ENCODE measurements at places on chromosomes 12 and 14. TPM values are rescaled to one million over a fixed set of nuclear protein-coding genes. Genes with fewer than 3 reads are reported as not detected.

TOMM20L gene
- total RNA-seq: not detected

MYL2 gene
- total RNA-seq: 140 TPM

CLEC6A gene
- under 0.01 TPM for total RNA-seq

LRP1-AS gene
- 1.0 TPM for total RNA-seq

SIRT4 gene
- 3.7 TPM for total RNA-seq

PROX2 gene
- total RNA-seq: not detected

TXNDC16 gene
- 7.3 TPM for total RNA-seq

GTF2H3 gene
- total RNA-seq: 14.6 TPM

TAS2R9 gene
- 0.52 TPM for total RNA-seq

SALL2 gene
- total RNA-seq: 5.2 TPM

NFE2 gene
- total RNA-seq: 5.2 TPM

USP44 gene
- total RNA-seq: 1.0 TPM

DCP1B gene
- total RNA-seq: 3.7 TPM

GPR84 gene
- total RNA-seq: not detected

SPX gene
- 7.8 TPM for total RNA-seq

LLPH gene
- 2.6 TPM for total RNA-seq

NOXRED1 gene
- 0.52 TPM for total RNA-seq

P2RX2 gene
- not detected for total RNA-seq

IL22 gene
- not detected for total RNA-seq

DEGS2 gene
- 0.52 TPM for total RNA-seq

RNF212B gene
- total RNA-seq: not detected

CIROP gene
- total RNA-seq: not detected

NEK9 gene
- total RNA-seq: 59.0 TPM

BCL11B gene
- total RNA-seq: 1.0 TPM

KMT2D gene
- 26.1 TPM for total RNA-seq

MMP17 gene
- 6.3 TPM for total RNA-seq

MYH6 gene
- total RNA-seq: 2.1 TPM

CEBPE gene
- under 0.01 TPM for total RNA-seq

GNB3 gene
- total RNA-seq: 3.7 TPM

SPTB gene
- 312 TPM for total RNA-seq

NRXN3 gene
- total RNA-seq: 0.52 TPM

RHOJ gene
- 7.3 TPM for total RNA-seq

RDH16 gene
- 0.52 TPM for total RNA-seq

ERP27 gene
- not detected for total RNA-seq

LYZ gene
- 34.4 TPM for total RNA-seq

STK38L gene
- 17.2 TPM for total RNA-seq

WDR20 gene
- total RNA-seq: 26.1 TPM

COCH gene
- total RNA-seq: 3.1 TPM

MORN3 gene
- total RNA-seq: under 0.01 TPM

PARPBP gene
- 4.7 TPM for total RNA-seq

BCL2L14 gene
- total RNA-seq: under 0.01 TPM

CCDC38 gene
- total RNA-seq: not detected

GSKIP gene
- 10.4 TPM for total RNA-seq

LALBA gene
- total RNA-seq: not detected

OAS2 gene
- 6.8 TPM for total RNA-seq

JAG2 gene
- total RNA-seq: 33.9 TPM

PRH2 gene
- not detected for total RNA-seq

TSPAN11 gene
- 7.3 TPM for total RNA-seq

TRIM9 gene
- 1.0 TPM for total RNA-seq

SYT1 gene
- total RNA-seq: 2.1 TPM

PLXNC1 gene
- total RNA-seq: 17.2 TPM

PTGER2 gene
- total RNA-seq: 1.6 TPM
